Activated T-helper 17 cell treated with anti-CD3 and anti-CD28 coated beads, Interleukin-2, amount 50 U/mL, for 72 hours (primary cell): ENCODE measurements at places on chromosomes 3 and 15. TPM values are rescaled to one million over a fixed set of nuclear protein-coding genes. Genes with fewer than 3 reads are reported as not detected.

- ATAC-seq: no peak
These were observed 168.2 kb downstream of the ECT2 start for GRCh38 chr3:172918568-172919296.

DNA sequence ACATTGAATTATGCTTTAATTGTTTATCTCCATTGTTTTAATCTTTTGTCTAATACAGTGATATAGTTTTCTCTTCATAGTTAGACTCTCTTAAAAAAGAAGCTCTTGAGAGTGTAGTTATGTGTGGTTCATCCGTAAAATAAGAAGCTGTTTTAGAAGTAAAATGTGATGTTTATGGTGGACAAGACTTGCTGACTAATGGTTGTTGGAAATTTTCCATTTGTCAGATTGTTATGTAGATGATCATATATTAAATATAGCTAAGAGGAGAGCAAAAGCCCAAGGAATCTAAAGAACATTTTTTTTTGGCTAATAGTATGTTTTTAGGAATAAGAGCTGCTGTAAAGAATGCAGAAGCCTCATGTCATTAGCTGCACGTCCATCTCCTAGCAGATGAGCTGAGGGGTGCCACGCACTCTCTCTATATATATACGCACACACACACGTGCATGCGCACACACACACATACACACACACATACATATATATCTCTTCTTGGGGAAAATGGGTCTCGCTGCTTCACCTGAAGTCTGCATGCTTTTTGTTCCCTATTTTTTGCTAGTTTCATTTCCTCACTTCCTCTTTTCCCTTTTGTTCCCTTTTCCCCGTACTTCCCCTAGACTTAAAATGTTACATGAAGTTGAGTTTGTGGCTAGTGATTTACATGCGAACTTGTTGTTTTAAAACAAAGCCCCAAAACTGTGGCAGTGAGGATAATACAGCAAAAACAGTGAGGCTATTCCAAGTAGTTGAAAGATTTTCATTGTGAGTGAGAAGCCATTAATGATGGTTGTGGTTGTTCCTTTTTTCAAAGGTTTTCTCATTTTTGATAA lies 107.8 kb downstream of the MBNL1 start:
- ATAC-seq: no peak

- no peak for ATAC-seq
These were observed 21.8 kb upstream of the SIAH2 start for GRCh38 chr3:150784747-150785125.

GRCh38 chr3:59563966-59564365 lies 514.1 kb upstream of the CFAP20DC start:
- no peak for ATAC-seq

GRCh38 chr15:72486144-72486543 lies 12.0 kb downstream of the ARIH1 start:
- no peak for ATAC-seq

DNA sequence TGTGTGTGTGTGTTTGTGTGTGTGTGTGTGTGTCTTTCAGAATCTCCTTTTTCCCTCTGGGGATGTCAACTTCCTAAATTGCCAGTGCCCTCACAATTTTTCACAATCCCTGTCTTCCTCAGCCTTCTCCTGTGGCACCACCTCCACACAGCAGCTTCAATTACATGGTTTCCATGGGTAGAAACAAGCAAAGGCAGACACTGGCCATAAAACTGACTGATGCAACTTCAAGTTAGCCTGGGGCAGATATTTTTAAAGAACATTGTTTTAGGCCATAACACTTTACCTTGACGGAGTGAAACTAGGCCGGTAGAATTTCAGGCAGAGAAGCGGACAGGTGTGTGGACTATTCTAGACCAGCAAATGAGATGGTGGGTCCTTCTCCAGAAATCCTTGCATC lies 405.8 kb upstream of the SUCLG2 start:
- no peak for ATAC-seq

DNA sequence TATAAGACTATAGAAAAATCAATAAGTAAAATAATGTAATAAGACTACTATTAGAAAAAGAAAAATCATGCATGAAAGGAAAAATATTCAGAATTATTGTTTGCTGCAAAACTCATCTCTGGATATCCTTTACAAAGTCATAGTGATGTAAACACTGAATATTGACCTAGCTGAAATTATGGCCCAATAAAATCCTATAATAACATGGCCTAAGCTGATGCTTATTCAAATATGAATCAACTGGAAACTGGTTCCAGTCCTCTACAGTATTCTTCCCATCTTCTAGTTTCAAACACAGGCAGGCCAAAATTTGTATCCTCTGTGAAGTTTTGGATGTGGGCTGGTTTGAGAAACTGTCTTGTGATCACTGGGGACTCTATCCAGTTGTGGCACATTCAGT lies 134.5 kb downstream of the CNTN3 start:
- ATAC-seq: no peak

- no peak for ATAC-seq
These were observed 56.2 kb upstream of the IGF1R start for GRCh38 chr15:98592136-98592535.

- no peak for ATAC-seq
These were observed 343.1 kb downstream of the LPP start for GRCh38 chr3:188497021-188497420.

DNA sequence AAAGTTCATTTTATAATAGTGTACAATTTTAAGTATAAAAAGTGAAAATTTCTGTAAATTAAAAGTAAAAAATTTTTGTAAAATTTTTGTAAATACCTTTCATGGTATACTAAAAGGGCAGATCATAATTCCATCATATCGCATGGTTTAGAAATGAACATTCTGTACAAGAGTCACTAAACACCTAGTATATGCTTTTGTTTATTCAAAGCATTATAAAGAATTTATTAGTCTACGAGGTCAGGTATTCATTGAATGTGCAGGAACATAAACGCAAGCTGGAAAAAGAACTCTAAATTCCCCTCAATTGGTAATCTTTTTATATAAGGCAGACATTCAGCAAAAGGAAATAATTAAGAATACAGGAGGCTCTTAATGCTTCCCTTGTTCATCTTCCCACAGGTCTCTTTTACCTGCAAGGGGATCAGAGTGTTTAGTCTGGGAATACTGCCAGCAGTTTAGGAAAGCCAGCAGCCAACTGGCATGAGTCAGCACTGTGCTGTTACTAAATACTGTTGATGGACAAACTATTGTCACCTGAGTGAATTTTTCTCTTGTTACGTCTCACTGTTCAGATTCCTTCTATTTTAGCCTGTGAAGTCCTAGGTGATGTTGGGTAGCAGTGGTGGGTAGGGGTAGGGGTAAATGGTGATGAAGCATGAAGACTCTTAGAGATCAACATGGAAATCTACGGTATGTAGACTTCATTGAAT lies 70.1 kb downstream of the UQCC5 start:
- no peak for ATAC-seq

DNA sequence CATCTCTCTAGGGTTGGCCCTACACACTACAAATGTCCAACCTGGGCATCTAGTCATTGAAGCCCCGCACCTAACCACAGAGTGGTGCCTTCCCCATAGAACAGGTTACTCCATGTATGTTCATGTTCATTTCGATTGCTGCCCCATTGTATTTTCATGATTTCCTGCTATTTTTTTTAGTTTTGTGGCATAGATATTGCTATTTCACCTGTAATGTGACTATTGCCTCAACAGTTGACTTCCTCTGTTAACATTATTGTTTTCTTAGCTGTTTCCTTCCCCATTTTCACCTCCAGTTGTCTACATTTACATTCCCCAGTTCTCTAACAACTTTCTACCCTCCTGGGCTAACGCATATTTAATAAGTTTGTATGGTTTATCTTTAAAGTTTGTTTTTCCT lies 137.7 kb upstream of the RBMS3 start:
- no peak for ATAC-seq

GRCh38 chr3:168973897-168974296 lies 689.6 kb downstream of the MECOM start:
- ATAC-seq: no peak

- no peak for ATAC-seq
These were observed 61.7 kb downstream of the KLF15 start for GRCh38 chr3:126295407-126295939.

DNA sequence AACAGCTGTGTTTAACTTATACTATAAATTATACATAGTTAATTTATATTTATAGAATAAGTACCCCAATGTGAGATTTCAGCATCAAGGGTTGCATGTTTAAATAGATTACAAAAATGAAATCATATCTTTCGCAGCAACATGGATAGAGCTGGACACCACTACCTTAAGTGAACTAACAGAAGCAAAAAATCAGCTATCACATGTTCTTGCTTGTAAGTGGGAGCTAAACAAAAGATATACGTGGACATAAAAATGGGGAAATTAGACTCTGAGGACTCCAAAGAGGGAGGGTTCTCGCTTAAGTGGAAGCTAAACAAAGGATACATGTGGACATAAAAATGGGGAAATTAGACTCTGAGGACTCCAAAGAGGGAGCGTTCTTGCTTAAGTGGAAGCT lies 626.5 kb upstream of the DPPA4 start:
- no peak for ATAC-seq

- no peak for ATAC-seq
These were observed 6.3 kb downstream of the ACAA1 start for GRCh38 chr3:38130631-38131065.

DNA sequence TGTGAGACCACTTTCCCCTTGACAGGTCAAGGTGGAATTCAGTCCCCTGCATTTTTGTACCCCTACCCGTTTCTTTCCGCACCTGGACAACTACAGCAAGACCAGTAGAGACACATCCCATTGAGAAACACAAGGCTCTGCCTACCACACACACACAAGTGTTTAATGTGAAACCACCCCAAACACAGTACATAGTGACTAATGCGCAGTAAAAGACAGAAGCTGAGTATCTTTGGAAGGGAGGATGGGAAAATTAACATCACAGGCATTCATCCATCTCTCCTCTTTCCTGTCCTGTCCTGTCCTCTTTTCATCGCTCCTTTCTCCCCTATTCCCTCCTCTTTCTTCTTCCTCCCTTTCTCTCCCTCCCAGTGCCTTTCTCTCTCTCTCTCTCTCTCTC lies 64.8 kb downstream of the SCN11A start:
- ATAC-seq: no peak

DNA sequence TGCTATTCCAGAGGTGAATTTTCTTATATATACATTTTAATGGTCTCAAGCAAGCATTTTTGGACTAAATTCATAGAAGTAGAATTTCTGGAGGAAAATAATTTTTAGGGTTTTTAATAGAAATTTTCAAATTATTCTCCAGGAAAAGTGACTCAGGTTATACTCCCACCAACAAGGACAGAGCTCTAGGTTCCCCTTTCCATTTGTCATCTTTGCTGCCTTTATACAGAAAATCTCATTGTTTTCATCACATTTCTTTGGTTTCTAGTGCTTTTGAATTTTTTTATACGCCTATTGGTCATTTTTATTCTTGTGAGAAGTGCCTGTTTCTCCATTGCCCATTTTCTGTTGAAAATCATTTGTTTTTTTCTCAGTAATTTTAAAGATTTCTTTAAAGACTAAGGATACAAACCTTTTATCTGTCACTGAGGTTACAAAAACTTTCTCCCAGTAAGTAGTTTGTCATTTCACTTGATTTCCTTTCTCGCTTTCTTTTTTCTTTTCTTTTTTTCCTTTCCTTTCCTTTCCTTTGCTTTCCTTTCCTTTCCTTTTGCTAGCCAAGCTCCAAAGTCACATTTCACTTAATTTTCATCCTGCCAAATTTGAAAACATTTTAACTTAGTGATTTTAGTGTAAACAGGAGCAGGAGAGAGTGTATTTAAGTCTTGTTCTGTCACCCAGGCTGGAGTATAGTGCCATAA lies 77.1 kb upstream of the CHRNB4 start:
- no peak for ATAC-seq

- no peak for ATAC-seq
These were observed 259.5 kb downstream of the UACA start for GRCh38 chr15:70503798-70504298.

The IL16 gene
- 95.0 TPM for total RNA-seq

The CCDC13 gene
- not detected for total RNA-seq

The GOLGA8A gene
- 560 TPM for total RNA-seq

The TM4SF4 gene
- not detected for total RNA-seq

The CHRNA7 gene
- not detected for total RNA-seq

The CALML4 gene
- 12.5 TPM for total RNA-seq

The AHSG gene
- total RNA-seq: not detected

The RAP2B gene
- 20.7 TPM for total RNA-seq

The MINAR1 gene
- total RNA-seq: 0.93 TPM

The DLL4 gene
- total RNA-seq: not detected
